ENCODE measurements at places on chromosomes 13 and 19.

GRCh38 chr13:68551701-68552522 lies 1321.8 kb upstream of the PCDH9 start:
- no peak for DNase-seq

- DNase-seq: peak; percentile 41
Observed at GRCh38 chr13:74450964-74451363, 316.8 kb upstream of the KLF12 start.

DNA sequence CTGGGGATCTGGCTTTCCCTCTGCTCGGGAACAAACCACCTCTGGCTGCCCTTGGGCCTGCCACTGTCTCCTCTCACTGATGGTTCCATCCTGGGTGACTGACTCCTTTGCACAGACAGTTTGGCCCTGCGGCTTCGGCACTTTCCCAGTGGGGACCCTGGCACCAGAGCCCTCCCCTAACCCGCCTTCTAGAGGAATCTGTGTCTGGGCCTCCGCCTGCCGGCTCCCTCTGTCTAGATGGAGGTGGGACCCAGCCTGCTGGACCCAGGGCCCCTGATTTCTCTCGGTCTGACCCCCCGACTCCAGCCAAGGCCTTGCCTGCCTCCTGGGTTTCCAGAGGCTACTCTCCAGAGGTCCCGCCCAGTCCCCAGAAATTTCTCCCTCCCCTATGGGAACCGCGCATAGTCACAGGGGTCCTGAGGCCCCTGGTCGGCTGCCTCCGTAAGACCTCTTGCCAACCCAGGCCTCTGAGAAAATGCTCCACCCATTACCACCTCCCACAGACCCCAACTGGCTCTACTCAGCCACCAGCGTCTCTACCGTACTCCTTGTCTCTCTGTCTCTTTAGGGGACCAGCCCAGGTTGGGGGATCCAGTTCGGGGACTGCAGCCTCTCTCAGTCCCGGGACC lies 2.7 kb downstream of the CCDC106 start:
- DNase-seq: no peak

GRCh38 chr13:113972451-113973217 lies 1.2 kb downstream of the C13orf46 start:
- DNase-seq: no peak

- DNase-seq: peak; percentile 1
Observed at GRCh38 chr13:32381539-32381938, 46.4 kb downstream of the N4BP2L1 start.

DNA sequence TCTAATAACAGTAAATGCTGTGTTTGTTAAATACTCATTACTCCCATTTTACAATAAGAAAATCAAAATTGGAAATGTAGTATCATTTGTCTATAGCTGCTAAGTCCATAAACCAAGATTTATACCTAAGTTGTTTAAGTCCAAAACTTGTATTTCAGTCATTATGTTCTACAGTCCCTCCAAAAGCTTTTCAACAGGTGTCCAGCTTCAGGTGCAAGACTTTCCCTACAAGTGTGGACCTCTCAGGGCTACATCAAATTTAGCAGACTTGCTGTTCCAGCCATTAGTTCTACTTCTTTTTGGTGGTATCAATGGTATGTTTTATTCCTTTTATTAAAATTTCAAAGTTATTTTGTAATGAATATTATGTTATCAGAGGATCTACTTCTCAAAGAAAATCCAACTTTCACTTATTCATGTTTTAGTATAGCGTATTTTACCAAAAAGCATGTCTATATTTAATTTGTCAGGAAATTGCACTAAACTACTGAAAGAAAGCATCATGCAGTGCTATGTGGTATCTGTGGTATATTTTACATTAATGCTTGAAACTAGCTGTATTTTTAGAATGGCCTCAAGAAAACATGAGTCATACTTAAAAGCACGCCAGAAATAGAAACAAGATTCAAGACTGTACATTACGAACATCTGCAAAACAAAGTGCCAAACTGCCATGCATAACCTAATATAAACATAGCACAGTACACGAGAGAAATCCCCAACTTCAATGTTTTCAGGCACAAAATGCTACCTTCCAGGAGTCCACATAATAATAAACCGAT lies 44.5 kb downstream of the VWA8 start:
- peak; percentile 85 for DNase-seq

- DNase-seq: no peak
Observed at GRCh38 chr13:45194081-45194939, 6.5 kb downstream of the KCTD4 start.

- DNase-seq: no peak
Observed at GRCh38 chr13:113806104-113806471, 47.1 kb downstream of the TMEM255B start.

DNA sequence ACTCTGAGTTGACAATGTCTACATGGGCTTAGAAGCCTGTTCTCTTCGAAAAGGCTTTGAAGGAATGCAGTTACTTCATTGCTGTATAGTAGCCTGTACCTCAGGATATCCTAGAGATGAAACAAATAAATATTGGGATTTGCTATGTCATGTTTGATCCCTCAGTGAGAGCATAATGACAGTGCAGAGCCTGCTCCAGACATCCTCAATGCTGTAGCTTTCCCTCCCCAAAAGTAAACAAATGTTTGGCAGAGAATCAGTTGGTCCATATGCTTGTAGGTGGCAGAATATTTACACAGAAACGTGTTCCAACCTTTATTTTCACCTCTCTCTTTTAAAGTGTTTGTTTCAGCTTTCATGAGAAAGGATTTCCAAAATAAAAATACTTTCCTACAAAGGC lies 515.3 kb upstream of the SGCG start:
- DNase-seq: no peak

DNA sequence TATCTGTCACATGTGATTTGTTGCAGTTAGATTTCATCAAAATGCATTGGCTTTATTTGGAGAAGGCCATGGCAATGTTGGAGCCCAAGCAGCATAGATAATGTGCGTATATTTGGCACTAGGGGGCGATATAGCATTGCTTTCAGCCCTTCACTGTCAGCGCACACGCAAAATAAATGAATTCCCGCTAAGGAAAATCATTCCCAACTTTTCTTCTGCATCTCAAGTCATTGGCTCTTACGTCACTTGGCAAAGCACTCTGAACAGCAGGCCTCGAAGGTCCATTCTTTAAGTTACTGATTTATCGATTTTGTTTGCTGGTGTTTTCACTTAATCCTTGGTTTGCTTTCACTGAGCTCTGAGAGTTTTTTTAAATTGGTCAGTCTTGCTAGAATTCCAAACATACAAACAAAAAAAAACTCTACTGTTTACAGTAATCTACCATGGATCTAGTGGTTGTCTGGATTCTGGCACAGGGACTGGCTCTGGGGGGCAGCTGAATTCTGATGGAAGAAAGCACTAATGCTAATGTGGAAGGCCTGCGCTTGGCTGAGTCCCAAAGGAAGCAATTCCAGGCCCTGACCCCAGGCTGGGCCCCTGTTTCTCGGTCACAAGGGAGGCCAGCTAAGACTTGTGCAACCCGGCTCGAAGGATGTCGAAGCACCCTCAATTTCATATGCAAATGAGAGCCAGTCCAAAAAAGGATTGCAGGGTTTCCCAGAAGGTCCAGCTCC lies 97.7 kb upstream of the IPO5 start:
- peak; percentile 80 for DNase-seq

- no peak for DNase-seq
Observed at GRCh38 chr13:113060557-113061270, 44.9 kb upstream of the F7 start.

DNA sequence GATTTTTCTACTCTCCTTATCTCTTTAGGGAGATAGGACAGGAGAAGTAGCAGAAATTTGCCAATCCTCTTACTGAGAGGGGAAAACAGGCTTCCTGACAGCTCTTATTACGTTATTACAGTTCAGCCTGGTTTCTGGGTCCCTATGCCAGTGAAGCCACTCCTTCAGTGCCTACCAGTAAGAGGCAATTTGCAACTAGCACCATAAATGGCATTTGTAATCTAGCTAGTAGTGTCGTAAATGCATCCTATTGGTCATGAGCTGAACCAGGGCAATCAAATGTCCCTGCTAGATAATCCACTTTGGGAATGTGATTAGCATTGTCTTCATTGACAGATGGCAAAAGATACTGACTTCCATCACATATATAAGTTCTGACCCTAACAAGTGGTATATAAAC lies 428.8 kb downstream of the DCT start:
- no peak for DNase-seq

GRCh38 chr13:40401911-40402776 lies 264.3 kb downstream of the FOXO1 start:
- peak; percentile 81 for DNase-seq

- DNase-seq: no peak
Observed at GRCh38 chr13:113448545-113448884, 4.8 kb downstream of the ADPRHL1 start.

GRCh38 chr13:112859128-112859816 lies 109.7 kb upstream of the MCF2L start:
- no peak for DNase-seq

Data from fibroblast of skin of left quadriceps (primary cell).